ENCODE measurements at places on chromosomes 4 and X. TPM values are rescaled to one million over a fixed set of nuclear protein-coding genes. Genes with fewer than 3 reads are reported as not detected.

DNA sequence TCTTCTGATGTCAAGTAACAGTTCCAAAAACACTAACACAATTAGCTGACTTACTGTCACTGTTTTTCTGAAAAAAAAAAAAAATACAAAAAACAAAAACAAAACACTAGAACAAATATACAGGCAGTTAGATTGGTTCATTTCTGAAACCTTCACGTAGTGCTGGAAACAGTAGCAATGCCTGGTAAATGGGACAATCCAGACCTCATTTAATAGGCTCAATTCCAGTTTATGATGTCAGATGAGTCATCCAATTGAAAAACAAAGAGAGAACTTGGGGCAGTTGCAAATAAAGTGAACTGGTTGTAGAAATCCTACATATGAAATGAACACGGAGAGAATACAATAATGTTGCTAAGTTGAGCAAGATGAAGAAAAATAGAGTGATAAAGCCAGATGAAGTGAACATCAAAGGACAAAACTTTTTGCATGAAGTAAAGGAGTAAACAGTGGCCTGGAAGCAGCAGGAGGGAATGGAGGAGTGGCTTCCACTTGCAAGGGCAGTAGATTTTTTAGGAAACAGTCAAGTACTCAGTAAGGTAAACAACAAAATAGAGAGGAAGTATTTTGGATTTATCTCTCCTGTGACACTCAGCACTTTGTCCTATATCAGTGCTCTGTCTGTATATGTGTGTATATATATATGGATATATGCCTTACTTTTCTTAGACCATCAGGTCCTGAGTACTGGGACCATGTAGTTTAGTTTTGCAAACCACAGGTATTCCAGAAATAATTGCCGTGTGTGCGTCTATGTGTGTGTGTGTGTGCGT lies 39.3 kb upstream of the MAGEA10 start:
- H3K36me3 ChIP-seq, result no peaks in the 10 kb centered on the region
- no peak for DNase-seq
- no peaks in the 10 kb centered on the region for H3K4me1 ChIP-seq
- H3K4me3 ChIP-seq, result no peak overlapping the region

DNA sequence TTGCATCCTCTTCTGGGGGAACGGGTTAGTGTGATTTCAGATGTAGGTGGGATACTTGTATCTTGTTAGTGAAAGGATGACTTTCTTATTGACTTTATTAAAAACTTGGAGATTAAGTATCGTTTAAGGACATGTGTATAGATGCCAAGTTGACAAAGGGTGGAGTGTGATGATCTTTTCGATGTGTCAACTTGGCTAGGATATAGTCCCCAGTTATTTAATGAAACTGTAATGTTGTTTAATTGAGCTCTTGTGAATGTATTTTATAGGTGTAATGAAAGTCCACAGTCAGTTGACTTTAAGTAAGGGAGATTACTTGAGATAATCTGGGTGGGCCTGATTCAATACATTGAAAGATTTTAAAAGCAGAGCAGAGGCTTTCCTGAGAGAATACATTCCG lies 127.0 kb downstream of the AASDH start:
- no peaks in the 10 kb centered on the region for H3K27me3 ChIP-seq
- H3K4me1 ChIP-seq, result no peaks in the 10 kb centered on the region
- no peaks in the 10 kb centered on the region for H3K36me3 ChIP-seq
- H3K4me3 ChIP-seq, result no peak overlapping the region
- DNase-seq, result no peak

DNA sequence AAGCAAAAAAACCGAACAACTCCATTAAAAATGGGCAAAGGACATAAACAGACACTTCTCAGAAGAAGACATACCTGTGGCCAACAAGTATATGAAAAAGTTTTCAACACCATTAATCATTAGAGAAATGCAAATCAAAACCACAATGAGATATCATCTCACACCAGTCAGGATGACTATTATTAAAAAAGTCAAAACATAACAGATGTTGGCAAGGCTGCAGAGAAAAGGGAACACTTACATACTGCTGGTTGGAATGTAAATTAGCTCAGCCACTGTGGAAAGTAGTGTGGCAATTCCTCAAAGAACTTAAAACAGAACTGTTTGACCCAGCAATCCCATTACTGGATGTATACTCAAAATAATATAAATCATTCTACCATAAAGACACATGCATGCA lies 436.3 kb downstream of the KLHL13 start:
- no peaks in the 10 kb centered on the region for H3K36me3 ChIP-seq
- H3K27ac ChIP-seq, result no peak overlapping the region
- H3K27me3 ChIP-seq, result no peaks in the 10 kb centered on the region
- no peak overlapping the region for H3K4me3 ChIP-seq
- H3K4me1 ChIP-seq, result no peaks in the 10 kb centered on the region

DNA sequence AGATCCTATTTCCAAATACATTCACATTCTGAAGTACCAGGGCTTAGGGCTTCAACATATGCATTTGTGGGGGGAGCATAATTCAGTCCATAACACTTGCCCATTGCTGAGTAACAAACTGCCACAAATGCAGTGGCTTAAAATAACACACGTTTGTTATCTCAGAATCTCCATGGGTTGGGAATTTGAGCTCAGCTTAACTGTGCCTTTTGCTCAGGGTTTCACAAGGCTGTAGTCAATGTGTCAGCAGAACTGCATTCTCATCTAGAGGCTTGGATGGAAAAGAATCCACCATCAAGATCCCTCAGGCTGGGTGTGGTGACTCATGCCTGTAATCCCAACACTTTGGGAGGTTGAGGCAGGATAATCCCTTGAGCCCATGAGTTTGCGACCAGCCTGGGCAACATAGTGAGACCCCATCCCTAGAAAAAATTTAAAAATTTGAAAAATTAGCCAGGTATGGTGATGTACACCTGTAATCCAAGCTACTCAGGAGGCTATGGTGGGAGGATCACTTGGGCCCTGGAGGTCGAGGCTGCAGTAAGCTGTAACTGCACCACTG lies 25.8 kb upstream of the TBL1X start:
- H3K4me1 ChIP-seq, result no peaks in the 10 kb centered on the region
- H3K36me3 ChIP-seq, result no peaks in the 10 kb centered on the region
- H3K27me3 ChIP-seq, result peaks cover 5% of the 10 kb centered on the region
- no peak overlapping the region for H3K4me3 ChIP-seq
- H3K27ac ChIP-seq, result no peak overlapping the region
- DNase-seq, result no peak

SMPX gene
- total RNA-seq, result 0.28 TPM

DNA sequence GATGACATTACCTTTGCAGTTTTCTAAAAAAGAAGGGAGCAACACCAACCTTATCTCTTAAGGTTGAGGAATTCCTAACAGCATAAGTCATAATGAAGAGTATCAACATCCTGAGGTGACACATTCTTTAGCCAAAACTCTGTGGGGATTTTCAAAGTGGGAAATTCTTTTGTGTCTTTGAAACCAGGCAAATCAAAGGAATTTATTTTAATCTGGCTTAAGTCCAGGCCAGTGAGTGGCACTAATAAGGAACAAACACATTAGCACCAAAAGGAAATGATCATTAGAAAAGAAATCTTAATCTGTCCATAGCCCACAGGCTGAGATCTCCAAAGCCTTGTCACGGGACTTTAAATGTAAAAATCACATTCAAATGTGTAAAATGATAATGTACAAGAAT lies 110.1 kb downstream of the LARP7 start:
- no peaks in the 10 kb centered on the region for H3K4me1 ChIP-seq
- no peak overlapping the region for H3K27ac ChIP-seq
- peak; percentile 18 for DNase-seq
- no peaks in the 10 kb centered on the region for H3K27me3 ChIP-seq

MAGEC1 gene
- total RNA-seq, result not detected

ERAS gene
- total RNA-seq, result not detected

DNA sequence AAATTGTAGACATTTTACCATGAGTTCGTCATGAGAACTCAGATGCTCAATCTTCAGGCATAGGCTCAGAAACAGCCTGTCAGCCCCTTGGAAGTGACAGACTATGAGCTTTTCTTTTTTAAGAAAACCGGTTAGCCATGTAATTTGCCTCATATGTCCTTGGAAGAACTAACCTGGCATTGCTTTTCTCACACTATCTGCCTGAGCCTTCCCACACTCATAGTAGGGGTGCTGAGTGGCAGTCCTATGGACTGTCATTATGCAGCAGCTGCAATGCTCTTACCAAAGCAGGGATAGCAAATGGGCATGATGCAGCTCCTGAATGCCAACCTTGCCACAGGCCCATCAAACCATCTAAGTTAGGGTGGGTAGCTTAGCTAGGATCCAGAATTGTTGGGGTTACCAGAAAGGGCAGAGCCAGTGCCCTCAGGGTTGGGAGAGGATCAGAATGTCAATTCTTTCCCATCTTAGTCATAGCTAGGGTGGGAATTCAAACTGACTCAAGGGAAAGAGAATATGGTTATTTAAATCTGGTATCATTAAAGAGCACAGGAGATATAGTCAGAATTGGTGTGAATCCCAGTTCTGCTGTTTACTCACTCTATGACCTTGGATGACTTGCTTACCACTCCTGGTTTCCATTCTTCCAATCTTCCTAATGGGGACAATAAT lies 230.6 kb upstream of the CPEB2 start:
- no peak overlapping the region for H3K27ac ChIP-seq
- H3K4me1 ChIP-seq, result no peaks in the 10 kb centered on the region
- no peak for DNase-seq
- H3K27me3 ChIP-seq, result no peaks in the 10 kb centered on the region
- H3K36me3 ChIP-seq, result no peaks in the 10 kb centered on the region

GPRIN3 gene
- 6.3 TPM for total RNA-seq

Measured in spinal cord (tissue), 10 donors.